NCI-H187 (cell line): ENCODE measurements at places on chromosomes 3 and 15.

- no peak for DNase-seq
Observed at GRCh38 chr3:169362301-169362700, 301.2 kb downstream of the MECOM start.

- no peak for DNase-seq
Observed at GRCh38 chr3:31748933-31749295, 216.2 kb downstream of the STT3B start.

DNA sequence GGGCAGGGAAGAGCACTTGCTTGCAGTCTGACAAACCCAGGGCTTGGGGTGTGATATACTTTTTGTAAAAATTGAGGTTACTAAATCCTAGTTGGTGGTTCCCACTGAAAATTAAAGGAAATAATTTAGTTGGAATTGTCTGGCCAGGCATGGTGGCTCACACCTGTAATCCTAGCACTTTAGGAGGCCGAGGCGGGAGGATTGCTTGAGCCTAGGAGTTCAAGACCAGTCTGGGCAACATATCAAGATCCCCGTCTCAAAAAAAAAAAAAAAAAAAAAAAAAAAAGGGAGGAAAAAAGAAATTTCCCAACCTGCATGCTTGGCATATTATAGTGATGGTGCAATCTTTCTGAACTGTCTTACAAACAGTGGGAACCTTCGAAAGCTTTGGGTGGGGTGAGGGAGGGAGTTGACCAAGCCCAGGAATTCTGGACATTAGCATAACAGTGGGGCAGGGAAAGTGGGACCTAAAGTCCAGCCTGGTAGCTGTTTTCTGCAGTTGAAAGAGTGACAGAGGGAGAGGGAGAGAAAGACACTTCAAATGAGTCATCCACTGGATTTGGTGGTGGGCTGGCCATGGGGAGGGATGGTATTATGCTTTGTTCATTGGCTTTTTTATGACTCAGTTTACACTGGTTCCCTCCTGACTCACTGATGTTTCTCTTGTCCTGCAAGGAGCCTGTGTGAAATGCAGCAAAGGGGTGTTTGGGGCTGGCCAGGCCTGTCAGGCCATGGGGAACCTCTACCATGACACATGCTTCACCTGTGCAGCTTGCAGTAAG, 41.1 kb downstream of the LIMD1 start:
- DNase-seq, result no peak

- DNase-seq, result no peak
Observed at GRCh38 chr3:112884678-112885290, 38.1 kb upstream of the CD200R1L start.

DNA sequence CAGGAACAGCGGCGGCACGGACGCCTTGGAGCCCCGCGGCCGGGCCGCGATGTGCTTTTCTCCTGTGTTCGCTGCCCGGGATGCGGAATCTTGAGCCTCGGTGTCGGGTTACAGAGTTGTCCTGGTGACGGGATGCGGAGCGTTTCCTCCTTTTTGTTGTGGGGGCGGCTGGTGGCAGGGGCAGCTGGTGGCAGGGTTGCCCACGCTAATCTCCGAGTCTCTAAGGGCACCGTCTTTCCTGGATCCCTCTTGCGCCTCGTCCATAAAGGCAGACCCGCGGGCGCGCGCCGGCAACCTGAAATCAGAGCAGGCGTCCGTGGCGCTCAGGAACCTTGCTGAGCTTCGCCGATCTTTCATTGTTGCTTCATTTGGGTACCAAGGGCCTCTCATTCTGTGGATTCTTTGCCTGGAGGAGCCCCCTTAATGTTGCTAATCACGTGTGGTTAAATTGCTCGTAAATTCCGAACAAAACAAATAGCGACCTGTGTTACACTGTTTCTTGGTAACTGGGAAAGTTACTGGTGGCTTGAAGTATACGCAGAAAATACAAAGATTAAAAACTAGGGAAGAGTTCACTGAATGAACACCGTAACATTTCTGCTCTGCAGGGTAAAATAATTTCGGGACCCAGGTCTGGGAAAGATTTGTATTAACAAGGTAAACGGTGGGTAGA, 844 bp upstream of the PFN2 start:
- peak; percentile 79 for DNase-seq
